Osteocyte (in vitro differentiated cells): ENCODE measurements at places on chromosomes 7 and 10. TPM values are rescaled to one million over a fixed set of nuclear protein-coding genes. Genes with fewer than 3 reads are reported as not detected.
A peak's percentile ranks its signal among the peaks of the same experiment; 100 is the strongest.

GRCh38 chr10:121974019-121974534 is 940 bp downstream of the NSMCE4A start:
- H3K36me3 ChIP-seq: peaks cover 5% of the 10 kb centered on the region
- DNase-seq: no peak
- H3K4me3 ChIP-seq: peak overlapping the region; percentile 80

- DNase-seq: no peak
- no peak overlapping the region for H3K4me3 ChIP-seq
- no peaks in the 10 kb centered on the region for H3K4me1 ChIP-seq
- no peaks in the 10 kb centered on the region for H3K27me3 ChIP-seq
Measured at GRCh38 chr10:23630885-23631284, 192.0 kb downstream of the OTUD1 start.

DNA sequence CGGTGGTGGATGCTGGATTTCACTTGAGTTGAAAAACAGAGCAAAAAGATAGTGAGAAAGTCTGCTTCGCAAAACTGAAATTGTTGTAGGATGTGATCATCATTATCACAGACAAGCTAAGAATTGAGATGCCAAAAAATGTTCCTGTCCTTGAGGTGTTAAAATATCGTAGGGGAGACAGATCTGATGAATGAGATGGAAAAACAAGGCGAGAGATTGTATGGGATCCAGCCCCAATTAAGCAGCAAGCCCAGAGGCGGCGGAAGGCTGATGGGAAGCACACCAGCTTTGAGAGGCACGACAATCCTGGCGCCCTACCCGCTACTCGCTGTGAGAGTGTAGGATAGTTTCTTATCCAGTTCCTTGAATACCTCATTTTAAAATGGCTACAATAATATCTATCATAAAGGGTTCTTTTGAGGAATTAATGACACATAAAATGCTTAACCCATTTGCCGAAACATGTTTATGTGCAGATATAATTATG is 131.1 kb upstream of the PTN start:
- DNase-seq: no peak
- peaks cover 2% of the 10 kb centered on the region for H3K4me1 ChIP-seq
- no peak overlapping the region for H3K27ac ChIP-seq

RPEL1 gene
- not detected in 2 replicates for total RNA-seq

DNA sequence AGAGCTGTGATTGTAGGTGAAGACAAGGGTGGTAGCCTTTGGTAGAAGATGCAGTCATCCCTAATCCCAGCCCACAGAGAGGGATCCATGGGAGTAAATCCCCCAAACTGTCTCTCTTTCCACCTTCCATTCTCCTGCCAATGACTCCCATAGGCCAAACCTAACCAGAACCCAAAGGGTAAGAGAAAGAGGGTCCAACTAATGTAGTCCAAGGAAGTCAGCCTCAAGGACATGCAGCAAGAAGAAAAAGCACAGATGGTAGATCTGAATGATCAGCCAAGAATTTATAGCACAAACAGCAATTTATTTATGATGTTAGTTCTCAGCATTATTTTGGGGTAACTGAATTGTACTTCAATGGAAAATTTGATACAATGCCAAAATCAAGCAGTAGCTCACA is 87.7 kb downstream of the ST8SIA6 start:
- H3K27ac ChIP-seq: no peak overlapping the region
- no peak for DNase-seq
- H3K4me3 ChIP-seq: no peak overlapping the region
- H3K27me3 ChIP-seq: peaks cover 9% of the 10 kb centered on the region
- H3K36me3 ChIP-seq: no peaks in the 10 kb centered on the region

GRCh38 chr10:43199684-43200537 is 61.7 kb downstream of the CSGALNACT2 start:
- no peak overlapping the region for H3K4me3 ChIP-seq
- DNase-seq: no peak
- H3K36me3 ChIP-seq: no peaks in the 10 kb centered on the region
- no peaks in the 10 kb centered on the region for H3K27me3 ChIP-seq

CHRM2 gene
- total RNA-seq: 27.3 and 30.0 TPM in 2 replicates

GRCh38 chr7:40799-41750 is 151.3 kb upstream of the FAM20C start:
- peak; percentile 71 for DNase-seq
- peaks cover 35% of the 10 kb centered on the region for H3K27me3 ChIP-seq
- no peak overlapping the region for H3K4me3 ChIP-seq
- H3K4me1 ChIP-seq: peaks cover 10% of the 10 kb centered on the region
- H3K27ac ChIP-seq: no peak overlapping the region

GRCh38 chr10:49283491-49283890 is 15.5 kb upstream of the C10orf71 start:
- DNase-seq: no peak
- no peaks in the 10 kb centered on the region for H3K36me3 ChIP-seq
- H3K4me3 ChIP-seq: no peak overlapping the region
- peaks cover 6% of the 10 kb centered on the region for H3K27me3 ChIP-seq
- H3K27ac ChIP-seq: no peak overlapping the region

DNA sequence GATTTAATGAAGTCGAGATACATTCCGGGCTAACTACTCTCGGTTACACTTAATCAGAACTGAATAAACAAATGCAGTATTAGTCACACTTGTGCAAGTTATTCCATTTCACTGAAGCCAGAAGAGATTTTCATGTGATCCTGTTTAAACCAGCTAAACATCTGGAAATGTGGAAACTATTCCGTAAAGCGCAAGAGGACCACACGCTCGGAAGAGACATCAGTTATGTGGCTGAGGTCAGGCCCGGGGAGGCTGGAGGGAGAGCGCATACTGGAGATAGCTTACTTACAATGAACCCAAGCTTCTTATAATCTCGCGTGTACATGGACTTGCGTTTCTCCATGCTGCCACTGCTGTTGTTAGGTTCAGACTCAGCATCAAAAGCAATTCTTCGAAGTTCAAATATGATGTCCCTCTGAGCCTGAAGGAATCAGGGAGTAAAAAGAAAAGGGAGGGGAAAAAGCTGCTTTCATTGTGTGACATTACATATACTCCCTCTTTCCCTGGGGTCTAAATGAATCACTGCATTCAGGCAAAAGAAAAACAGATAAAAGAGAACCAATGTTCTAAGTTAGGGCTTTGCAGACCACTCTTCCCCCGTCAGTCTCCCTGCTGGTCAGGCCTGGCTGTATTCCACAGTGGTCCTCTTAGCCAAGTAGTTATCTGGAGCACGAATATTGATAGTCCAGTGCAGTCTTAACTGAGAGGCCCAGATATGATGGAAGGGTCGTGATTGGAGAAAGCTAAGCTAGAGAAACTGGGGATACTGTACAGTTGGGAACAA is 237.4 kb downstream of the ELMO1 start:
- no peaks in the 10 kb centered on the region for H3K36me3 ChIP-seq
- H3K27ac ChIP-seq: peak overlapping the region; percentile 24
- H3K27me3 ChIP-seq: peaks cover 19% of the 10 kb centered on the region
- DNase-seq: no peak
- no peak overlapping the region for H3K4me3 ChIP-seq
